ENCODE measurements at places on chromosomes 12 and 14.

- peak; percentile 62 for DNase-seq
Measured at GRCh38 chr14:104680806-104681688, 8.4 kb upstream of the INF2 start.

DNA sequence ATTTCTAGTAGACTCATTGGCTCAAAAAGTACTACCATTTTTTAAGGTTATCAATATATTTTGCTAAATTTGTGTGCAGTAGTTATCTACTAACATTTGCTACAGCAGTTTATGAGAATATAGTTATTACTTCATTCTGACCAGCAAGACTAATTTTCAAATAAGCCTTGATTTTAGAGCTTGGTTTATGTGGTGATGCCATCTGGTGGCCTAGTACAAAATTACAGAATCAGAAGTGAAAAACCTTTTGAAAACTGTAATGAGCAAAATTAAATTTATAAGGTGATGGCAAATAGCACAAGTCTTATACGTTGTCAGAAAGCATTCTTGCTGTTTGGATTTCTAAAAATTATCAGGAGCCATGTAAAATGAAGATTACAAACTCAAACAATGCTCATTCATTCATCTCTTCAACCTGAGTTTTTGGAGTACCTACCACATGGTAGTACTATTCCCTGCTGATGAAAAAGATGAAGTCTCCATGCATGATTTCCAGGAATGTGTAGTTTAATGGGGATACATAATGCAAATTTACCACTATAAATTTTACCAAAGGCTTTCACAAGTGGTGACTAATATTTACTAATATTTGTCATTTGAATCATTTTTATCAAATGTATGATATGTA lies 51.0 kb downstream of the MAGOHB start:
- DNase-seq = peak; percentile 24

GRCh38 chr14:72644038-72644437 lies 249.9 kb downstream of the DPF3 start:
- DNase-seq = no peak

DNA sequence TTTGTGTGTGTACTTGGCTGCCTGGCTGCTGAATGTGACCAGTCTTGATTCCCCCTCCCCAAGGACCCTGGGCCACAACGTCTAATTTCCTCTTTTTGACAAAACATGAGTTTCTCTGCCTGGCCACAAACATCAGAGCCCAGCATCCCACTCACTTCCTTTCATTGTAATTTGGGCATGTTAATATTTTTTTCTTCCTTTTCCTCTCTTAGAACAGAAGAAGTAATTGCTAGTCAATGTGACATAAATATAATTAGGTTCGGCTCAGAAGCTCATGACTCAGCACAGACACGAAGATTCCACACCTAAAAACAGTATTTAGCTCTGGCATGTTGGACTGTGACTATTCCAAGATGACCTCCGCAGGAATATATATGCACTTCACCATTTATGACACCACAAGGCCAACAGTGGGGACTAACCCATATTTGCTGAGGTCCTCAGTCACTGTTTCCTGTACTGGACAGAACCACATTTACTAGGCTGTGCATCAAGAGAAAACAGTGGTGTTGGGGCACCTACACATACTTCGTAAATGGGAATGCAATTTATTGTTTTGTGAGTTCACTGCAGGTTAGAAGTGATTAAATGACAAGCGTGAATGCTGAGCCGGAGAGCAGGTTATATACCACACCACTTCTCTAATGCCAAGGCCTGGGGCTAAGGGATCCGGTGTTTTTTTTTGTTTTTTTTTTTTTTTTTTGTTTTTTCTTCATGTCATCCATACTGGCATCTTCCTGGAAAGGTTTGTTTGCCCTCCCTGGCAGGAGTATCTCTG lies 4.2 kb downstream of the GSG1 start:
- DNase-seq = no peak

- no peak for DNase-seq
Measured at GRCh38 chr14:105051182-105052109, 13.8 kb downstream of the GPR132 start.

GRCh38 chr14:88326352-88327103 lies 3.5 kb upstream of the KCNK10 start:
- no peak for DNase-seq

DNA sequence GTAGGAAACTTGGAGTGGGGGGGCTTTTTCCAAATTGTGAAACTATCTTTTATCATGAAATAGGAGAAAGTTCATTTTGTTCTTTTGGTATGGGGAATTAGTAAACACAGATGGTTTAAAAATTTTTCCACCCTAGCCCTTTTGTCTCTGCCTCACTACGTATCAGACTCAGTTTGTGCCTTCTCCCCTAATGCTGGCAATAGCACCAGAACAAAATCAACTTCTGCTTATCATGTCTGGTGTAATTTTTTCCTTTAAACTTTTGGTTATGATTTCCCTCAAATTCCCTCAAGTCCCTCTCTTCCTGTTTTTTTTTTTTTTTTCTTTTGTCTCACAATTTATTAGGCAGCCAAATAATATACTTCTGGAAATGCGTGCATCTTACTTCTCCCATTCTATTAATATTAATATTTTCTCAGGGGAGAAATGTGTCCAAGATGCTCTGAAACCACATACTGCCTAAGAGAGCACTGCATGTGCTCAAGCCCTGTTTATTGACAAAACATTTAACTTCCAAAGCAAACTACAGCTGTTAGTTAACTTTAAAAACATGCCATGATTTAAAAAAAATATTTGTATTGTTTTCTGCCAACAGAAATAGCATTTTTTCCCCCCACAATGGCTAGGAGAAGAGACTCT lies 35.4 kb downstream of the TESPA1 start:
- DNase-seq = no peak

GRCh38 chr14:32728976-32729375 lies 209.7 kb upstream of the NPAS3 start:
- no peak for DNase-seq

GRCh38 chr12:40963751-40964150 lies 224.4 kb upstream of the PDZRN4 start:
- no peak for DNase-seq

DNA sequence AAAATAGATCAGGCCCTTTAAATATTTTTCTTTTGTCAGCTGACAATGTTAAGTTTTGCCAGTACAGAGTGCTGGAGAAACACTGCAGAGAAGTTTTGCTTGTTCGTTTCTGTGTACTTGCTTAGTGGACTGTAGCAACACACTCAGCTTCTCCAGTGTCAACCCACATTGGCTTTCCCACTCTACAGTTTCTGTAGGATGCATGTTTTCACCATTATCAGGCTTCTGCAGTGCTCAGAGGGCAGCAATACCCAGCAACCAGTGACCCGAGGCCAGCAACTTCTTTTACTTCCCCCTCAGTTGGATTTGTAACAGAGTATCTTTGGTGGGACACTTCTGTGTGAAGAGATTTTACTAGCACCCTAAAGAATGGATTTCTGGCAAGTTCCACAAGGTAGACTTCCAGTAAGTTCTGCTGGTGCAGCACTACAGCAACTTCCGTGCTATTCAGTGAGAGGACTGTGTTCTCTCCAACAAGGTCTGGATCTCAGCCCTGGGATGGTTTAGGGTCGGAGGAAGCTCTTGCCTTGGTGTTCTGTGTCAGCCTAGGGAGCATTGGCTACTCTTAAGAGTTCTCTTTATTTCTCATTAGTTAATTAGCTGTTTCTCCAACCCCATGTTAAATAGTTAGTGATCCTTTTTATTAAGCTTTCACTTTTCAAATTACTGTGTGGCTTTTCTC lies 70.4 kb downstream of the FUT8 start:
- no peak for DNase-seq

All from GM04504 (cell line).